ENCODE measurements at places on chromosomes 11 and 22.

GRCh38 chr11:16846305-16846704 is 107.9 kb downstream of the C11orf58 start:
- no peak for DNase-seq

DNA sequence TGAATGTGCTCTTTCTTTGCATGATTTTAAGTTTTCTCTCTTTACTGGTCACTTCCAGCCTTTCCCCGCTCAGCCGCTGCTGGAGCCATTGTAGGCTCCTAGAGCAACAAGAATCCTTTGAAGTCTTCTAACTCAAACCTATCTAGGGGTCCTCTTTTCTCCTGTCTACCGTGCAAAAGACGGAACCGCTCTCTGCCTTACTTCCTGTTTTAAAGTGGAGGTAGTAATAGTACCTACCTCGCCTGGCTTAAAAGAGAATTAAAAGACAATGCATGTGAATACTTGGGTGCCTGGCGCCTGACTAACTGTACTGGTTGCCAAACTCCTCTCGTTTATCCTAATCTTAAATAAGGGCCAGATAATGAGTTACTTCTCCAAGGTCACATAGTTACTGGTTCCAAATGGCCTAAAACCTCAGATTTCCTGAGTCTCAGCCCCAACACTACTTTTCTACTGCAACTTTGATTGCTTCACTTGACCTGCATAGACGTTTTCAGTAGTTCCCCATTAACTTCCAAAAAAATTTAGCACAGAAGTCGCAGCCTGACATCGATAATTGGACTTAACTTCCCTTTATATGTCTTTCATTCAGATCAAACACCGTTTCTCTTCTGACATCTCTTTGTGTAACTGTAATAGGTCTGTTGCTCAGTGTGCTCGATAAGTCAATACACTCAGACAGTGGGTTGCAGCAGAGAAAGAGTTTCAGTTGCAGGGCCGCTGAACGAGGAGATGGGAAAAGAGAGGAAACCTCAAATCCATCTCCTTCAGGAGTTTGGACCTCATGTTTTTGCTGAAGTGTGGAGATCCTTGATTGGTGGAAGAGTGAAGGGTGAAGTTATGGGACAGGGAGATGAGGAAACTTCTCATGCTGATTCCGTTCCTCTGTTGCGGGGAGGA is 891 bp downstream of the SAMM50 start:
- DNase-seq = no peak

GRCh38 chr22:49503896-49504521 is 323.7 kb downstream of the BRD1 start:
- DNase-seq = no peak

DNA sequence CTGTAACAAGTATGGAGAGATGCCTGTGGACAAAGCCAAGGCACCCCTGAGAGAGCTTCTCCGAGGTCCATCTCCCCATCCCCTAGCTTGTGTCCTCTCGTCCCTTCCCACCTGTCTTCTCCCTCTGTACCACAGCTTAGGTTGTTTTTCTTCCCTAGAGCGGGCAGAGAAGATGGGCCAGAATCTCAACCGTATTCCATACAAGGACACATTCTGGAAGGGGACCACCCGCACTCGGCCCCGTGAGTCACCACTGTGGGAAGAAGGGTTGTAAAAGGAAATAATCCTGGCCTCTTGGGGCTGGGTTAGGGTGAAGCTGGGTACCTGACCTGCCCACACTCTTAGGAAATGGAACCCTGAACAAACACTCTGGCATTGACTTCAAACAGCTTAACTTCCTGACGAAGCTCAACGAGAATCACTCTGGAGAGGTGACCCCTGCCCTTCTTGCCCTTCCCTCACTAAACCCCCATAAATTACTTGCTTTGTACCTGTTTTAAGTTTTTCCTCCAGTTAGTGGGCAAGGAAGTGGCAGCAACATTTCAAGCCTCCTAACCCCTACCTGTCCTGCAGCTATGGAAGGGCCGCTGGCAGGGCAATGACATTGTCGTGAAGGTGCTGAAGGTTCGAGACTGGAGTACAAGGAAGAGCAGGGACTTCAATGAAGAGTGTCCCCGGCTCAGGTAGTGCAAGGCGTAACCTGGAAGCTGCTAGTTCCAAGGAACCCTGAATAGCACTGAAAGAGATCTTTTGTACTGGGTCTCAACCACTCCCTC is 3.1 kb downstream of the TAF10 start:
- no peak for DNase-seq

GRCh38 chr11:67345920-67346819 is 7.2 kb downstream of the POLD4 start:
- peak; percentile 27 for DNase-seq

DNA sequence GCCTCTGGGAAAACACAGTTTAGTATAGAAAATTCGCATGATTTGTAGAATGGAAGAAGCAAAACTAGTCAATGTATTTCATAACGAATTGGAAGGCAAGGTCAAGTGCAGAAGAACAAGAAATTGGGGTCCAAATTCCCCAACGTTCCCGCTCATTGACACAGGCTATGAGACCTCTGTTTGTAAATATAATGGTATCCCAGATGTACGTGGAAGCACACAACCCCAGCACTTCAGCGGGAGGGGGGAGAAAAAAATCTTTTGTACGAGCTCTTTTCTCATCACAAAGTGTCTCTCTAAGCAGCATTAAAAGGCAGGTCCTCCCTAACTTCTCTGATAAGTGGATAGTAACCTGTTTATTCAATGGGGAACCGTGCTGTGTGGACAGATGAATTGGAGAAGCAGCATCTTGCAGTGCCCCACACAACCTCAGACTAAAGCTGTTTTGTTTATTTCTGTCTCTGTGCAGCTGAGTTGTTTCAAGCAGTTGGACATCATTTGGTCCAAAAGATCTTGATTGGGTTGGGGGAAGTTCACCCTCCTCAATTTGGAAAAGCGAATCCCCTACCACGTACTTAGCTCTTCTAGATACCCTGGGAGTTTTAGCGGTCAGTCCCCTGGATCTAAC is 1.1 kb upstream of the GAB2 start:
- DNase-seq = peak; percentile 2

- DNase-seq = peak; percentile 11
These were observed 561 bp downstream of the PGM2L1 start for GRCh38 chr11:74397501-74398243.

- no peak for DNase-seq
These were observed 598 bp downstream of the CABIN1 start for GRCh38 chr22:24011735-24012068.

DNA sequence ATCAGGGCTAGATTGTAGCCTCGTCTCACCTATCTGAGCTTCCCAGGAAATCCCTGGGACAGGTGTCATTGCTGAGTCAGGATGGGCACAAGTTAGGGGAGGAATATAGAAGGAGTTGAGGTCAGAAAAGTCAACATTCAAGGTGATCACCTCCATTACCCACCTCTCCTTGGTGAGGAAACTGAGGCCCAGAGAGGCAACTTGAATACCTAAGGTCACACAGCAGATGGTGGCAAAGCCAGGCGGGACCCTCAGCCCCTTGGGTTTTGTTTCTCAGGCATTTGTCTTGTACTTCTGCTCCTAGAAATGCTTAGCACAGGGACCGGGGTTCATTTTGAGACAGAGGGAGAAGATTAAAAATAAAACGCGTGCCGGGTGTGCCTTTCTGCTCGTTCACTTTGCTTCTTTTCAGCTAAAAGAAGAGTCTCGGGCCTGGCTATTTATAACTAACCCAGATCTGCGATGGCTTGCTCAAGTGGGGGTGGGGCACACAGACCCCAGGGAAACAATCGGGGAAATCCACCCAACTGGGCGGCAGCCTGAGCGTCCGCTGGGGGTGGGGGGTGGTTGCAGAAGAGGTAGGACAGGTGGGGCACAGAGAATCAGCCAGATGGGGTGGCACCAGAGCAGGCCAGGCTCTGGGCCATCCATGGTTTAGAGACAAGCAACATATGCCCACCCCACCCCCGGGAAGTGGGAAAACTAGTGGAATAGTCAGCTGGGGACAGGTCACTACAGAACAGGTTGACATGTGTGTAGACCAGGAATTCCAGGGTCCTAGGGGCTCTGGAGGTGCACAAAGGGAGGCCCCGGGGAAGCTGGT is 3.9 kb upstream of the GNAZ start:
- no peak for DNase-seq

GRCh38 chr22:41668971-41669911 is 19.4 kb downstream of the SNU13 start:
- DNase-seq = peak; percentile 73

- DNase-seq = no peak
These were observed 603 bp upstream of the ZFTA start for GRCh38 chr11:63769042-63769713.

- no peak for DNase-seq
These were observed 47.4 kb downstream of the IGLL1 start for GRCh38 chr22:23532731-23533130.

GRCh38 chr11:60951606-60951903 is 421 bp downstream of the SLC15A3 start:
- DNase-seq = no peak

DNA sequence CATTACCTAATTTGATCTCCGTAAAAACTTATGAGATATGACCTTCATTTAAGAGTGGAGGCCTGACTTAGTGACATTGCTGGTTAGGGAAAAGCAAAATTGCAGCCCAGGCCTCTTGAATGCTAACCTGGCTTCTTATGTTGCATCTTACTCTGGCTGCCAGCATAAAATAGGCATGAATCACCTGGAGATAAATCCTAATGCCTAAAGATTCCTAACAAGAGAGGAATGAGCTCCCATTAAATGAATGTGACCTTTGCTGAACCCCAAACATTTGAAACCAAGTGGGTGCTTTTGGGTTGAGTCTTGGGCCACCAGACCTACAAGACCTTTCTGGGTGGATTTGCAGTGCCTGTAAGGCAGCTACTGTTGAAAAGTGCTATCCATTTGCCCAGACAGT is 1145.6 kb upstream of the TENM4 start:
- peak; percentile 20 for DNase-seq

- no peak for DNase-seq
These were observed 1.4 kb upstream of the KREMEN1 start for GRCh38 chr22:29071261-29072045.

DNA sequence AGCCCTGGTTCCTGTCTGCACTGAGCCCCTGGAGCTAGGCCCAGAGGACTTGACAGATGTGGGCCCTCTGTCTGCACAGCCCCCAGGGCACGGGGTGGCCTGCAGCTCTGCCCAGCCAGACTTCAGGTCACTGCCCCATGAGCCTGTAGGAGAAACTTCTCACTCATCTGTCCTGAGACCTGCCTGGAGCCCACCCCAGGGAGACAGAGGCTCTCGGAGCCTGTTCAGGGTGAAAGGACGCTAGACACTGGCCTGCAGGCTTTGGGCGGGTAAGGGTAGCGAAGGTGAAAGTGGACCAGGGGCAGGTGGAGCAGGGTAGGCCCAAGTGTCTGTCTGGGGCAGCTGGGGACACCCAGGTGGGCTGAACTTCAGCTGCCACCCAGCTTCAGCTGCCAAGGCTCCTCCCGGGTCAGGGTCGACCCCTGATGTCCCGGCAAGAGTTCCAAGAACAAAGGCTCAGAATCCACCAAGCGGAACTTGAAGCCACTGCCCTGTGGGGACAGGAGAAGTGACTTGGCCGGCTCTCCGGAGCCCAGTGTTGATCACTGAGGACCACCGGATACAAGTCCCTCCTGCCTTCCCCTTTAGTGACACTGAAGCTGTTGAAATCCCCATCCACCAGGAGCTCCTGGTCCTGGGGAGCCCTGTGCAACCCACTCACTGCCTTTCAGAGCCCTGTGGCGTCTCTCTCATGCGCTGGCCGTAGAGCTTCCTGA is 90.3 kb downstream of the KCNQ1 start:
- no peak for DNase-seq

GRCh38 chr11:82663535-82663934 is 70.1 kb downstream of the FAM181B start:
- no peak for DNase-seq

- DNase-seq = no peak
These were observed 133.8 kb downstream of the JRKL start for GRCh38 chr11:96523656-96524055.

GRCh38 chr11:63672936-63673539 is 1.9 kb upstream of the ATL3 start:
- no peak for DNase-seq

DNA sequence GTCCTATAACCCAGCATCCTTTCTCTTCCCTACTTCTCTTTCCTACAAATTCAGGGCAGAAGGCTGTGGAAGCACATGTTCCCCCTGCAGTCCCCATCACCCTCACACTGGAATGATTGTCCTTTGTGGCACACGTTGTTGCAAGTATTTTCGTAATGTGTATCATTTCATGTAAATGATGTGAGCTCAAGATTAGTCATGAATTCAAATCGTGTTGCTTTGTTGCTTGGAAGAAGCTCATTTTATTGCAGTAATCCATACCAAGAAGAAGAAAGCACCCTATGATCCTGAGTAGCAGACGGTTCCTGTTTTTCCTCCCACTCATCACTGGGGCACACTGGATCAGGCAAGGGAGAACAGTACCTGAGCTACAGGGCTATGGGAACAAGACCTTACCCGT is 173.4 kb downstream of the NCAM1 start:
- DNase-seq = no peak
